ENCODE measurements at places on chromosomes 7 and 10.

- no peak for DNase-seq
Measured at GRCh38 chr7:47988496-47989386, 9.3 kb upstream of the HUS1 start.

- no peak for DNase-seq
Measured at GRCh38 chr7:105269397-105269796, 119.3 kb downstream of the SRPK2 start.

- DNase-seq, result no peak
Measured at GRCh38 chr7:52749880-52750279, 285.6 kb upstream of the POM121L12 start.

GRCh38 chr7:105693576-105693975, 112.3 kb upstream of the EFCAB10 start:
- DNase-seq, result no peak

GRCh38 chr7:35593899-35594298, 101.0 kb downstream of the HERPUD2 start:
- peak; percentile 44 for DNase-seq

DNA sequence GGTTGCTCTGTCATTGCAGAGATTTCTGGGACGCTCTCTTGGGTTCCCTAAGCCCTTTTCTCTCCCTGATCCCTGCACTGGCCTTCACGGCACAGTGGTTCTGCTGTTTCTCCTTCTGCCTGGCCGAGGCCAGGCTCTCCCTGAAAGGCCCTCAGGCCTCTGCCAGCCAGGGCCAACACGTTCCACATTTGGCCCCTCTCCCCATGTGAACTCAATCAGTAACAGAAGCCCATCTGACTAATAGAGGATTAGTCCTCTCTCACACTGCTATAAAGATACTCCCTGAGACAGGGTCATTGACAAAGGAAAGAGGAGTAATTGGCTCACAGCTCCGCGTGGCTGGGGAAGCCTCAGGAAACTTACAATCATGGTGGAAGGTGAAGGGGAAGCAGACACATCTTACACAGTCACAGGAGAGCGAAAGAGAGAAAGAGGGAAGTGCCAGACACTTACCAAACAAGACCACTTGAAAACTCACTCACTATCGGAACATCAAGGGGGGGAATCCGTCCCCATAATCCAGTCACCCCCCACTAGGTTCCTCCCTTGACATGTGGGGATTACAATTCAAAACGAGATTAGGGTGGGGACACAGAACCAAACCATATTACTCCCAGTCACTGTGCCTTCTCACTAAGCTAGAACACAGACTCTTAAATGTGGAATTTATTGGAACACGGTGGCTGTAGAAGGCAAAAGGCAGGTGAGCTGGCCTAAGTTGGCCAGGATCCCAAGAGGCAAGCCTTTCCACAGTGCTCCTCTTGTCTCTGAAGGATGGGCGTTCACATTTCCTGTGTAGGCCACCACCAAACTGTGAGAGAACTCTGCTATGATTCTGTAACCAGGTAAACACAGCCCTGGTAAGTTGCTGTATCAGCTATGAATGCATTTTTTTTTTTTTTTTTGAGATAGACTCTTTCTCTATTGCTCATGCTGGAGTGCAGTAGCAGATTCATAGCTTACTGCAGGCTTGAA, 8.8 kb downstream of the FZD8 start:
- DNase-seq, result peak; percentile 35

DNA sequence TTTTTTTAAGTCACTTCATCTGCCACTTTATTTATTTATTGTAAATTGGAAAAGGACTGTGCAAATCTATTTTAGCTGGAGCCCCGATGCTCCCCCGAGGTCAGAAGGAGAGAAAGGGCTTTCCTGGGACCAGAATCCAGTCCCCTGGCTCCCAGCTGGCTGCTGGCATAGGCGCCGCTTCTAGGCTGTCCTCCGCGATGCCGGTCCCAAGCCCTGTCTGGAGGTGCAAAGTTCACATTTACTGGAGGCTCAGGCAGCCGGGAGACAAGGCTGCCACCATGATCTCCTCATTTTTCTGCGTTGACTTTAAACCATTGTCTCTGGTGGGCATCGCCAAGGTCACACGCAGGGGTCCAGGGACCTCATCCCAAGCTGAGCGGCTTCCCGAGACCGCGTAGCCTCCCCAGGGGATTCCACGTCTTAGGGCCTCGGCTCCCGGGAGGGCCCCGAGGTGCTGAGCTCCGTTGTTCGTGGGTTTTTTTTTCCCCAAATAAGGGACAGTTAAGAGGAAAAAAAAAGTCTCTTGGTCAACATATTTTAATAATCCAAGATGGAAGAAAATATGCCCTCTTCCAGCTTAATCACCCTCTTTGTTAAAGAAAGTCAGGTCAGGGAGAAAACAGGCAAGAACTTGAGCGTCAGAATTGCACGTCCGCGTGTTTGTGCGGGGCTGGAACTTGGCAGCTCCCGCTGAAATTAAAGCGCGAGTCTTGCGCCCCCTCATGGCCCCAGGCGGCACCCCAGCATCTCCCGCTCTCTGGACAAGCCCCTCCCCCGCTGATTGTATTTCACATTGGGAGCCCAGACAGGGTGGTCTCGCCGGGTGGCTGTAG, 11.9 kb downstream of the RGR start:
- peak; percentile 69 for DNase-seq

GRCh38 chr7:34087892-34088891, 182.9 kb downstream of the BMPER start:
- peak; percentile 77 for DNase-seq

- DNase-seq, result no peak
Measured at GRCh38 chr7:116626886-116627285, 45.1 kb upstream of the MET start.
